ENCODE measurements at places on chromosomes 6 and 20. TPM values are rescaled to one million over a fixed set of nuclear protein-coding genes. Genes with fewer than 3 reads are reported as not detected.

DNA sequence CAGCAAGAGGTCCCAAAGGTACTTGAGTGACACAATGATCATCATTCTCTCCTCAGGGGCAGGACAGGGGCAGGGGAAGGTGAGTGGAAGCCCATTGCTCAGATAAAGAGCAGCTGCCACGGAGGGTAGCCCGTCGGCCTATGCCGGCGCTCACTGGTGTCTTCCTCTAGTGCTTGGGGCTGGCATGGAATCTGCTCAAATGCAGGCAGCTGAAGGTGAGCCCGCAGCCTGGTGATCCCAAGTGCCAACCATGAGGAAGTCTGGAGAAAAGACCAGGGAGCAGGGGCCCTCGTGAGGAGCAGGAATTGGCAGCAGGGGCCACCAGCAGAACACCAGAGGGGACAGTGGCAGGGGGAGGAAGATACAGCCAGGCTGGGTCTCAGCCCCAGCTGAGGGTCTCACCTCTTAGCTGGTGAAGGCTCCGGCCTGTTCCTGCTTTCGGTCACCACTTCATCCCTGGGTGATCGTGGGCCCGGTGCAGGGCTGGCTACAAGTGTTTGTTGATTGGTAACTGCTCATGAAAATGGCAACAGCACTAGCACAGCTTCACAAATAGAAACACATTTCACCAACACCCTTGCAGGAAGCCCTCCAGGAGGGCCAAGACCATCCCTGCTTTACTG, 24.7 kb downstream of the RBCK1 start:
- no peak for DNase-seq

GRCh38 chr20:62795023-62795761, 1.1 kb upstream of the MRGBP start:
- DNase-seq = peak; percentile 74

GRCh38 chr6:5761370-5761769, 245.4 kb downstream of the NRN1 start:
- DNase-seq = no peak

GRCh38 chr20:9699181-9699580, 139.7 kb downstream of the PAK5 start:
- DNase-seq = no peak

DNA sequence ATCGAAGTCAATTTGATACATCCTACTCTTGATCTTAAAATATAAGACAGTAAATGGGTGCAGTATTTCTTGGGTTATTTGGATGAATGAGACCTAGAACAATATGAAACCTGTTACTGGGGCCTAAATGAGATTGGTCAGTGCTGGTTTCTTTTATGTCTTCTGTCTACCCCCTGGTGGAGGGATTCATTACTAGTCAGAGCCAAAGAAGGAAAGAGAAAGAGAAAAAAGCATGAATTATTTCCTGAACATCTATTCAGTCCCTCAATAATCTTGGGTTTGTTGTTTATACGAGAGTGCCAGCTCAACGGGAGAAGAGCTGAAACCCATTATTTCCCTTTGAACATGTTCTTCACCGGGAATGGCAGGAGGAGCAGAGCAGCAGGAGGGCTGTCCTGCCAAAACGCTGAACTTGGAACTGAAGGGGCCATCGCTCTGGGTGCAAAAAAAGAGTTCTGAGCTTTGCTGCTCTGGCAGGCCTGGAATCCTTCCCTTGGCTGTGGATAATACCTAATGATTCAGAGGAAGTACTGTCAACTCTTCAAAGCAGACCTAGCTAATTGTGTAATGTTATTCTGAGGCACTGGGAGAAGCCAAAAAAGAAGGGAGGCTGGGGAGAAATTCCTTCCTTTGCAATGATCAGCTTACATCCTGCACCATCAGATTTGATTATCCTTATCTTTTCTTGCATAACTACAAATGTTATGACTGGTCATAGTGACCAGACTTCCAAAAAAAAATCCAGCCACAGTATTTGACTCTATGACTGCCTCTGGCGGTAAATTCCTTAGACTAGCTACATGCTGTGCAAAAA, 72.0 kb downstream of the BLOC1S5 start:
- no peak for DNase-seq

DNA sequence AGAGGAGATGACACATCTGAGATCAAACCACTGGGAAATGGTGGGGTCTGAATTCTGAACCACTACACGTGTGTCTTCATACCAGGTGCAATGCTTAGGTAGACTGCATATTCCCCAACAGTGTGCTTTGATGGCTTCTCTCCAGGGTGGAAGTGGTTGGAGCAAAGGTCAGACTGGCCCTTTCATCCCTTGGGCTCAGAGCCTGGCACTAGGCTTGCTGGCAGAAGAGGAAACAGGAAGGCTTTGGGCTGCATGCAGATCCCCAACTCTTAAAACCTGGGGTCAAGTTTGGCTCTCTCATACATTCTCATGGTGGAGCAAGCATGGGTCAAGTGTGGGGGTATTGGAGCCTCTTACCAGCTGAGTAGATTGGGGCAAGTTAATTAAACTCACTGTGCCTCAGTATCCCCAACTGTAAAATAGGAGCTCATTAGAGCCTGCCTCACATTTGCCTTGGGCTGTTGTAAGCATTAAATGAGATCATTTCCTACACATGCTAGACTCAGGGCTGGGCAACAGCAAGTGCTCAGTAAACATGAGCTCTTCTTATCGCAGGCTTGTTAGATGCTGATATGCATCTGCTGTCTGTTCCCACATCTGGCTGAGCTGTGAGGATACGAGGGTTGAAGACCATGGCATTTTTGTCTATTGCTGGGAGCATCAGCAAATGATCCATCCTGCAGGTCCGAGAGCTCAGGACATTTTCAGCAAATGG, 51.6 kb upstream of the FAM83D start:
- no peak for DNase-seq

DNA sequence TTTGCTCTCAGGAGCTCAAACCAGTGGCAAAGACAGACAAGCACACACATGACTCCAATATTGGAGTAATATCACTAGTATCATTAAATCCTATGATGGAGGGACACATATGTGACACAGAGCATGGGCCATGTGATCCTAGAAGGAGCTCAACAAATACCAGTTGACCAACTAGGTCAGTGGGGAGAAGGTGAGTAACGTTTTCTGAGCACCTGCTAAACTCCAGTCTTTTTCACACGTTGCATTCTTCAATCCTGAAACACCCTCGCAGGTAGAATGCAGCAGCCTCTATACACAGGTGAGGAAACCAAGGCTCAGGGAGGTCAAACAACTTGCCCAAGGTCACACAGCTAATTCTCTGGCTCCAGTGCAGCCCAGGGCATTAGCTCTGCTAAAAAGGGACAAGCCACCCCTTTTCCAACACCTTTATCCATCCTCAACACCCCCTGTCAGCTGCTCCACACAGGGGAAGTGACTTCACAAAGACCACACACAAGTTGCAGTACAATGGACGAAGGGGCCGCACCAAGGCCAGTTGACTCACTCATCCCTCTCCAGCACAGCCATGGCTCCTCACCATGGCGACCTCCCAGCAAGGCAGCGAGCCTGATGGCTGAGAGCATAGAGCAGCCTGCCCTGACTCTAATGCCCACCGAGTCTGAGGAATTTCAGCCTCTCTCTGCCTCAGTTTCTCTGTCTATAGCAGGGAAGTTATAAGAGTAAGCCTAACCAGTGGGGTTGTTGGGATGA, 4.4 kb downstream of the CAPN11 start:
- no peak for DNase-seq

GRCh38 chr20:38303908-38304379, at the start of gene BPI:
TSS of gene BPI (plus strand) at chr20:38304156. CDS start at chr20:38304224, 68 bp downstream.
- no peak for DNase-seq

- peak; percentile 90 for DNase-seq
Observed at GRCh38 chr6:26521600-26522391, 16.4 kb upstream of the HMGN4 start.

DNA sequence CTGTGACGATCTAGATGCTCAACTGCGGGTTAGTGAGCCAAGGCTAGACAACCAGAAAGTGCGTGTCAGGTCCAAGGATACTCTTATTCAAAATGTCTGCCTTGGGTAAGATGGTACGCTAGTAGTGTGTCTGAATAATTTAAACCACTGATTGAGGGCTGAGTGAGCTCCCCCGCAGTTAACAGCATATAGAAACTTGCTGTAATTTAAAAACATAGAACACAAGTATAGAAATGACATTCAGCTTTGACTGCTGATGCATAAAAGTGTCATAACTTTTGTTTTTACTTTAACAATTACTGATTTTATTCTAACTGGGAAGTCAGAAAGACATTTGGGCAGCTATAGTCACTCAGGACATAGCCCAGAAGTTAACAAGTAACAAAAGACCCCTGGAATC, 45.6 kb upstream of the SLC22A1 start:
- DNase-seq = no peak

GRCh38 chr6:44022296-44022661, 105.0 kb downstream of the MRPL14 start:
- no peak for DNase-seq

DNA sequence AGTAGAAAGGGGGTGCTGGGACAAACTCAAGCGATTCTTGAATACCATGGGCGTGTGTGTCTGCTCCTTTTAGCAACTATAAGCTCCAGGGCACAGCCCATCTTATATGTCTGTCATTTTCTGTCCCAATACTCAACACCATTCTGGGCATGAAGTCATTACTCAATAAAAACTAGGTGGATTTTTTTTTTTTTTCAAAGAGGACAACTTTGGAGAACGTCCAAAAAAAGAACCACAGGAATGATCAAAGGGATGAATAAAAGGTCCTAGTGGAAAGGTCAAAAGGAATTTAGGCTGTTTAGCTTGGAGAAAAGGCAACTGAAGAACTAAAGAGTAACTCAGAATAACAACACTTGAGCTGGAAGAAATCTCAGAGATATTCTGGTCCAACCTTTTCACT, 24.4 kb downstream of the UQCC1 start:
- no peak for DNase-seq

DNA sequence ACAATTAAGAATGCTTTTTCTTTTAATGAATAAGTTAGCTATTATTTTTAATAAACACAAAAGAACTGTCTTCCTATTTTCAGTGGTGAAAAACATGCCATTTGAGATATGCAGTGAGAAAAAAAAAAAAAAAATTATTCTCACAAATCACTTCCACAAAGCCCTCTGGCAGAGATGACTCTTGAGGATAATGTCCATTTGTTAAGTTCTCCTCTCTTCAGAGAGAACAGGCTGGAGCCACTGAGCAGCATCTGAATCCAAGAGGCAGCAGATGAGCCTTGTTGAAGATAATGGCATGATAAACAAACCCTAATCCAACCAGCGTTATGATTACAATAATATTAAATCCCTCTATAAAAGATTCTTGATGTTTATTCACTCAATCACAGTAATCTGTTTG, 105.0 kb downstream of the PTPRK start:
- no peak for DNase-seq

- no peak for DNase-seq
Observed at GRCh38 chr6:110033749-110034666, 55.9 kb downstream of the GPR6 start.

DNA sequence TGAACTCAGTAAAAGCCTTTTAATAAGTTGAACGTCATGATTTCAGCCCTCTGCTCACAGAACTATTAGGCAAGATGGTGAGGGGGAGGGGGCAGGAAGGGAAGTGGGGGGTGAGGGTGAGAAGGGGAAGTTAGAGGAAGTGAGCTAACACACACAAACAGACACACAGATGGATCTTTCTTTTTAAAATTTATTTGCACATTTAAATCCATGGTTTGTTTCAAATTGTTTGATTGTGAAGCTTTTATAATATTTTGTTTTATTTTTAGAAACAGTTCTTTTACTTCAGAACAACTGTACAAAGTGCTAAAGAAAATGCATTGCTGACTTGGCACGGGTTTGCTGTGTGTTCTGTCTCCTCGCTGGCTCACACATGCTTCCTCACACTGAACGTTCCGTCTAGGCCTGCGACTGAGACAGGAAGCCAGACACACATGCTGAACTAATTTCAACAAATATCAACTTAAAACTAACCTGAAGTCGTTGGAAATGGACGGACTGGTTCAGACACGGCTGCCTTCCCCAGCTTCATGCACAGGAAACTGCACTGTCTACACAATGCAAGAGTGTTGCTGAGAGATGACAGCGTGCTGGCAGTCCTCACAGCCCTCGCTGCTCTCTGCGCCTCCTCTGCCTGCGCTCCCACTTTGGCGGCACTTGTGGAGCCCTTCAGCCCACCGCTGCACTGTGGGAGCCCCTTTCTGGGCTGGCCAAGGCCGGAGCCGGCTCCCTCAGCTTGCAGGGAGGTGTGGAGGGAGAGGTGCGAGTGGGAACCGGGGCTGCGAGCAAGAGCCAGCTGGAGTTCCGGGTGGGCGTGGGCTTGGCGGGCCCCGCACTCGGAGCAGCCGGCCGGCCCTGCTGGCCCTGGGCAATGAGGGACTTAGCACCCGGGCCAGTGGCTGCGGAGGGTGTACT, 8.1 kb upstream of the ZBP1 start:
- no peak for DNase-seq

DNA sequence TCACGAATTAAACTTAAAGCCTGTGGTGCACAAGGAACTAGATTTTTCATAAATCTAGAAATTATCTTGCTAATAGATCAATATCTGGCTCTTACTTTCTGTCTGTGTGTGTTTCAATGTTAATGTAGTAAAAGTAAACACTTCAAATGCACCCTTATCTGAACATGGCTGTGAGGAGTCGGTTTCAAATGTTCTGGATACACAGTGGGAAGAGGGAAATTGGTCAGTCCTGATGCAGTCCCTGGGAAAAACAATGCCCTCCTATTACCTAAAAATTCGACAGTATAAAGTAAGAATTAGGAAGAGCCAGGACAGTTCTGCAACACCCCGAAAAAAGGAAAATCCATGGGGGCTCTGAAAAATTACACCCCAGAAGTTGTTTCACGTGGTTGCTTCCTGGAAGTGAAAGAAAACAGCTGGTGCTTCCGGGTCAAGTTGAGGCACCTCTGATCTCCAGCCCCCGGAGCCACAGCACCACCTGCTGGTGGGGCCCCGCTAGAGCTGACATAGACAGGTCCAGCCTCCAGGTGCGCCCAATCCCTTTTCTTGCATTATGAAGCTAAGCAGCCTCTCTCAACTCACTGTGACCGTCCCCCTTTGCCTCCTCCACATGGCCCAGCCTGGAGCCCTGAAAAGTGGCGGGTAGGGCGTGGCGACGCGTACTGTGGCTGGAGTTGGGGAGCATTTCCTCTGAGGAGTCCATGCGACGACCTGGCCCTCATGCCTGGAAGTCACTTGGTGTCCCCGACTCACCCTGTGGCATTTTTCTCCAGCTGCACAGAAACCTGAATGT, 8.3 kb downstream of the SEMG2 start:
- no peak for DNase-seq

DNA sequence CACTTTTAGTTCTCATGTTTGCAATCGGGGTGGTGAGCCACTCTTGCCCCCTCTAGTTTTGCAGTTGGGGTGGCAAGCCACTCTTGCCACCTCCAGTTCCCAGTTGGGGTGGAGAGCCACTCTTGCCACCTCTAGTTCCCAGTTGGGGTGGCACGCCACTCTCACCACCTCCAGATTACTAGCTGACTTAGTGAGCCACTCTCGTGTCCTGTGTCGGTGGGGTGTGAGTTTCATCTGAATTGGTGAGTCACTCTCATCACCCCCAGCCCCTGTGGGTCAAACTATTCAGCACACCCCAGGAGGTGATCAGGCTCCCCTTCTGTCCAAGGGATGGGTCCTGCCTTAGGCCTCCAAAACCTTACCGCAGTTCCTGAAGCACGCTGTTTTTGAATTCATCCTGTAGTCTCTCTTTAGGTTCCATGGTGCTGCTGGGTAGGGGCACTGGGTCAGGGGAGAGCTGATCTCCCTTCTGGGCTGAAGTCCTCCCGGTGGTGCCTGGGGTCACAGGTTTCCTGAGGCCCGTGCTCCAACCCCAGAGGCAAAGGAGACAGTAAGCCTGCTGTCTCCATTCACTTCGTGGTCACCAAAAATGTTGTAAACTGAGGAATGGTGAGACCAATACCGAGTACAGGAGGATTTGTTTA, 224.2 kb upstream of the SYNCRIP start:
- DNase-seq = no peak

The DDAH2 gene
- total RNA-seq = 266 TPM

The VSTM2L gene
- 15.9 TPM for total RNA-seq

The RAET1L gene
- not detected for total RNA-seq

All from glutamatergic neuron (in vitro differentiated cells).